Type B pancreatic cell (in vitro differentiated cells): ENCODE measurements at places on chromosomes 6 and 20. TPM values are rescaled to one million over a fixed set of nuclear protein-coding genes. Genes with fewer than 3 reads are reported as not detected.

The GMPR gene
- 1.8 and 3.8 TPM in 2 replicates for total RNA-seq

The ENPP1 gene
- 12.9 and 13.4 TPM in 2 replicates for total RNA-seq

The CTCFL gene
- total RNA-seq: 0.07 TPM in 2 replicates

The GUCA1A gene
- 0.41 and 0.57 TPM in 2 replicates for total RNA-seq

The NRN1 gene
- 0.48 and 6.3 TPM in 2 replicates for total RNA-seq

The LAMA2 gene
- 0.76 and 54.0 TPM in 2 replicates for total RNA-seq

The WDR27 gene
- 61.2 and 112 TPM in 2 replicates for total RNA-seq

The MSH5 gene
- total RNA-seq: 20.7 and 46.7 TPM in 2 replicates

The IL17F gene
- not detected in 2 replicates for total RNA-seq

The SIRPA gene
- total RNA-seq: 11.4 and 12.3 TPM in 2 replicates

The SNPH gene
- total RNA-seq: 2.7 and 3.6 TPM in 2 replicates

The PRDM13 gene
- not detected in 2 replicates for total RNA-seq

The RHAG gene
- total RNA-seq: not detected in 2 replicates

The KIAA0408 gene
- total RNA-seq: 3.3 and 7.8 TPM in 2 replicates

The TEAD3 gene
- total RNA-seq: 49.8 and 109 TPM in 2 replicates

The HLA-DQA1 gene
- total RNA-seq: not detected in 2 replicates

The ELOVL2 gene
- total RNA-seq: 2.2 and 3.8 TPM in 2 replicates

The OPRL1 gene
- 0.50 and 1.9 TPM in 2 replicates for total RNA-seq

The EPHA7 gene
- 22.7 and 48.9 TPM in 2 replicates for total RNA-seq

The MAPK13 gene
- total RNA-seq: 29.4 and 67.6 TPM in 2 replicates

The GTSF1L gene
- total RNA-seq: not detected in 2 replicates

The YIPF3 gene
- 122 and 135 TPM in 2 replicates for total RNA-seq

The FRK gene
- total RNA-seq: 6.2 and 13.2 TPM in 2 replicates

The EFCAB8 gene
- 0.07 and 0.97 TPM in 2 replicates for total RNA-seq

The CYP39A1 gene
- 4.8 and 6.7 TPM in 2 replicates for total RNA-seq

The GJA10 gene
- not detected in 2 replicates for total RNA-seq

The ZNF512B gene
- 34.7 and 40.8 TPM in 2 replicates for total RNA-seq

The APCDD1L gene
- 0.26 and 0.53 TPM in 2 replicates for total RNA-seq

The LTV1 gene
- 18.7 and 24.2 TPM in 2 replicates for total RNA-seq

The HLA-DPA1 gene
- 1.3 and 2.6 TPM in 2 replicates for total RNA-seq

The TUBB2B gene
- total RNA-seq: 37.8 and 158 TPM in 2 replicates

The RAET1L gene
- total RNA-seq: not detected in 2 replicates

The LAMP5 gene
- 3.3 and 7.6 TPM in 2 replicates for total RNA-seq

The KAT14 gene
- 19.7 and 24.9 TPM in 2 replicates for total RNA-seq

The PACRG gene
- total RNA-seq: 1.6 and 5.6 TPM in 2 replicates

The IYD gene
- 0.24 and 0.69 TPM in 2 replicates for total RNA-seq

The C20orf202 gene
- total RNA-seq: 0.24 and 0.33 TPM in 2 replicates

The ENPP5 gene
- 4.2 and 6.6 TPM in 2 replicates for total RNA-seq

The PPDPF gene
- 280 and 422 TPM in 2 replicates for total RNA-seq

The SYCP2L gene
- 4.9 and 6.9 TPM in 2 replicates for total RNA-seq

The STMND1 gene
- total RNA-seq: 0.43 and 2.2 TPM in 2 replicates

The OLIG3 gene
- total RNA-seq: 1.2 and 3.4 TPM in 2 replicates

The CLDN20 gene
- not detected in 2 replicates for total RNA-seq

The BRPF3 gene
- 47.7 and 48.4 TPM in 2 replicates for total RNA-seq

The NOTCH4 gene
- 1.5 and 1.9 TPM in 2 replicates for total RNA-seq

The MAS1 gene
- not detected in 2 replicates for total RNA-seq

The PTGIS gene
- total RNA-seq: 4.6 and 33.3 TPM in 2 replicates
